ENCODE measurements at places on chromosomes 7 and 10.

- DNase-seq = no peak
Observed at GRCh38 chr7:158378978-158379377, 208.6 kb downstream of the PTPRN2 start.

- no peak for DNase-seq
Observed at GRCh38 chr7:142405122-142405765, 147.4 kb upstream of the PRSS58 start.

GRCh38 chr7:17140406-17140805, 158.0 kb upstream of the AHR start:
- DNase-seq = no peak

- DNase-seq = no peak
Observed at GRCh38 chr10:130339911-130340310, 203.7 kb downstream of the GLRX3 start.

DNA sequence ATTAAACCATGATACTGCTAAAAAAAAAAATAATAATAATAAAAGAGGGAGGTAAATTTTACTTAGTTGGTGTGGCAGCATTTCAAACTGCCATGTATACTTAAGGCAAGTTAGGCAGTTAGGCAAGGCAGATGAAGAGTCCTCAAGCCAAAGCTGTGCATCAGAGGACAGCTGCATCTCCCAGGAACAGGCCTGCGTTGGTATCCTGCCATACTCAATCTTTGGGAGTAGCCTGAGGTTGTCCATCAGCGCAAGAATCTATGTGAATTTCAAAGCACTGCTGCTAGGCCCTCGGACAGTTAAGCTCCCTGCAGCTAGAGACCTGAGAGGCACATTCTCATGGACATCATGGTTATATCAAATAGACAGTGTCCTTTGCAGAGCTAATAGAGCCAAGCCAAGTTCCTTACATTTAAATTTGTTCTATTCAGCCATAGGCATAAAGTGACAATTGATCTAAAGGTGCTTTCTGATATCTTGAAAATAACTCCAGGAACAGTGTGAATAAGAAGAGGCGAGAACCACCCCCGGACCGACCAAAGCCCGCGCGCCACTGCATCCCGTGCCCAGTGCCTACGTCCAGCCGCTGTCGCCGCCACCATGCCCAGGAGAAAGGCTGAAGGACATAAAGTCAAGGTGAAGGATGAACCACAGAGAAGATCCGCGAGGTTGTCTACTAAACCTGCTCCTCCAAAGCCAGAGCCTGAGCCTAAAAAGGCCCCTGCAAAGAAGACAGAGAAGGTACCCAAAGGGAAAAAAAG, 310.6 kb downstream of the SEMA3D start:
- DNase-seq = no peak

GRCh38 chr10:73906524-73907447, 4.1 kb upstream of the PLAU start:
- DNase-seq = peak; percentile 64

GRCh38 chr10:3260066-3260834, 87.7 kb upstream of the PITRM1 start:
- DNase-seq = no peak

DNA sequence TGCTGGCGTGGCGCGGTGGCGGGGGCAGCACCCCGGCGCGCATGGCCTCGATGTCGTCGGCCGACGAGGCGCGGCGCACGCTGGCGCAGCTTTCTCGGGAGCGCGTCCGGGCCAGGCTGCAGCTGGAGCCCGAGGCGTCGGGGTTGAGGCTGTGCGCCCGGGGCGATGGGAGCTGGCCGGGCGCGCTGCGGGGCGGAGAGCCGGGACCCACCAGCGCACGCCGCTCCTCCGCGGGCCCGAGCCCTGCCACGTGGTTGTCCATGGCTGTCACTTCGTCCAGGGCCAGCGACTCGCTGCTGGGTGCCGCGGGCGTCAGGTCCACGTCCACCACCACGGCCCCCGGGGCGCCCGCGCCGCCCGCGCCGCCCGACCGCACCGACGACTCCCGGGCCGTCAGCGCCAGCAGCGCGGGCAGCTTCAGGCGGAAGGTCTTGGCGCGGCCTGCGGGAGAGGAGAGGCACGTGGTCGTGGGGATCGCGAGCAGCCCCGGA, 20.0 kb downstream of the KCNH2 start:
- DNase-seq = no peak

GRCh38 chr7:134515569-134516468, 11.5 kb upstream of the AKR1B10 start:
- peak; percentile 98 for DNase-seq

DNA sequence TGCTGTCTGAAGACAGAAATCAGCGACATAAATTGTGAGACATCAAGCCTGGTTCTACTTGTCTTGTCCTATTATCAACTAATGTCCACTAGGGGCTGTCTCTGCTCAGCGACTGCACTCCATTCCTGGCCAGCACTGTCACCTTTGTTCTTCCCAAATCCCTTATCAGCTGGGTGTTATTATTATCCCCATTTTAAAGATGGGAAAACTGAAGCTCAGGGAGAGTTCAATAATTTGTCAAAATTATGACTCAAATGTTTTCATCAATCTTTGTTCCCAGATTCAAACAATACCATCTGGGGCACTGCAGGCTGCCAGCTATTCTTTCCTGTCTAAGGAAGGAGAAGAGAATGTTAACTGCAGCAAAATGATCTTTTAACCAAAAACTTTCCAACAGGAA, 431.6 kb upstream of the NFE2L3 start:
- peak; percentile 60 for DNase-seq

DNA sequence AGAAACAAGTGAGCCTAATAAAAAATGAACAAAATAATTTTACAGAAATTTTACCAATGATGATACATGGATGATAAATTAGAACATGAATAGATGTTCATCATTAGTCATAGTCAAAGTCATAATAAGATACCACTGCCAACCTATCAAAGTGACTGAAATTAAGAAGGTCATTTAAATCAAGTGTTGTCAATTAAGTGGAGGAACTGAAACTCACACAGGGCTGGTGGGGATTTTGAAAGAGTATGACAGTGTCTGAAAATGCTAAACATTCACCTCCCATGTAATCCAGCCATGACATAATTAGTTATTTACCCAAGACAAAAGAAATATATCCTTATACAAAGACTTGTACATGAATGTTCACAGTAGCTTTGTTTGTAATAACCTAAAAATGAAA, 57.1 kb upstream of the DYNC1I1 start:
- DNase-seq = no peak

- DNase-seq = no peak
Observed at GRCh38 chr7:111516612-111517011, 45.7 kb downstream of the IMMP2L start.

- no peak for DNase-seq
Observed at GRCh38 chr7:47561715-47562446, 20.0 kb downstream of the TNS3 start.

- DNase-seq = no peak
Observed at GRCh38 chr7:96314402-96315124, 7.3 kb downstream of the SLC25A13 start.

GRCh38 chr10:114544045-114544659, 113.9 kb downstream of the ABLIM1 start:
- no peak for DNase-seq

- no peak for DNase-seq
Observed at GRCh38 chr7:47873762-47874161, 74.5 kb downstream of the PKD1L1 start.

DNA sequence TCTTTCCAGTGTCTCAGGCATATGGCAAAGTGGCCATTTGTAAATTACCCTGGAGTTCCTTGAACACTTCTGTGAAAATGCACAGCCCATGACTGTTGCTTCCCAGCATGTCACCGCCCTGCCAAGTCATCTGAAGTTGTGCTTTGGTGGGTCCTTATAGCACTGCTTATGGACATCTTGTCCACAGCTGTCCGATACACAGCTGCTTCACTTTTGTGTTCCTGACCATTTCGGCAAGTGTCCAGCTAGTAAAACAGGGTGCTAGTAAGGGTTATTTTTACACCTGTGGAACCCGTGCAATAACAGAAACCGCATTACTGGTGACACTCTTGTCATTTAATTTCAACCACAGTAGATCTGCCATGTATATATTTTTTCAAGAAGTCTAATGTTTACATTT, 29.7 kb downstream of the PIP4K2A start:
- DNase-seq = no peak

- DNase-seq = no peak
Observed at GRCh38 chr7:92988051-92988450, 129.7 kb downstream of the SAMD9 start.

GRCh38 chr7:157622408-157623205, 285.8 kb downstream of the DNAJB6 start:
- no peak for DNase-seq

- DNase-seq = no peak
Observed at GRCh38 chr10:3950676-3951275, 165.8 kb upstream of the KLF6 start.

DNA sequence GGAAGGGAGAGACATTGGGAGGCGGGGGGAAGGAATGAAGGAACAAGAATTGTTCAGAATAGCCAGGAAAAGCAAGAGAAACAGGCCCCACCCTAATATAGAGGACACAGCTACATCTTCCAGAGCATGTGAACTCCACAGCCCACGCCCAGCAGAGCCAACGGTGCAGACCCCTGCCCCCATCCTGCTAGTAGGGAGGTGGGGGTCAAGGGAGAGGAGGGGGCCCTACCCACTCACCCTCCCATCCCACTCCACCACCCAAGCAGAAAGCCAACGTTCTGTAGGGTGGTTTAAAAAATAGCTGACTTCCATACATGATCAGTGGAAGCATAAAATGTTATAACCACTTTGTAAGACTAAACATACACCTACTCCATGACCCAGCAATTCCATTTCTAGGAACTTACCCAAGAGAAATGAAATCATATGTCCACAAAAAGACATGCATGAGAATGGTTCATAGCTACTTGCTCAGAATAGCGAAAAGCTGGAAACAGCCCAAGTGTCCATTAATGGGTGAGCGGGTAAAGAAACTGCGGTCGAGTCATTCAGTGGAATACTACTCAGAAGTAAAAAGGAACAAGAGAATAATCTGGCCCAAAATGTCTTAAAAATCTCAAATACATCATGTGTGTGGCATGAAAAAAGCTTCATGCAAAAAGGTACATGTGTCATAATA, 31.8 kb downstream of the CTBP2 start:
- no peak for DNase-seq

DNA sequence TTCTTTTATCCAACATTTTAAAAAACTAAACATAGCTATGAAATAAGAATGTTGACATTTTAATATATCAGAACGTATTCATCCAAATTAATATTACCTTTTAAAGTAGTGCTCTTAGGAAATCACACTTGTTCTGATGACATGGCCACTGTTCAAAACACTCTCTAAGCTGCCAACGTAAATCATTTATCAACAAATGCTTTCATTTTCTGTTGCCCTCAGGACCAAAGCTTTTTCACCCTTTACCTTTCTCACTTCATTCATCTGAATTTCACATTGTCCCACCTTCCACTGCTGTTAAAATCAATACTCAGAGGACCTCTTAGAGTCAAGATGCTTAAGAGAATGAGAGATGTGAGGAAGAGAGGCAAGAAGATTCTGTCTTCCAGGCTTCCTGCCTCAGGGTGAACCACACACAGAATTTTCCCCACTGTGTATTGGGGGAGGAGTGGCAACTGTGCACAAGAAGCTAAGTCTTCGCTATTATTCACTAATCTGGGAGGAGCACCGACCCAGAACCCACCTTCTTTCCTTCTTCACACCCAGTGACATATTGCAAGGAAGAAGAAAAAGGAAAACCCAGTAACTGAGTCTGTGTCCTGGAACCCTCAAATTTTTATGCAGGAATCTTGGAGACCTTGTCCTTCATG, 21.0 kb downstream of the HIBADH start:
- DNase-seq = peak; percentile 17

GRCh38 chr7:102323914-102324195, 32.4 kb downstream of the SPDYE6 start:
- DNase-seq = no peak

GRCh38 chr7:137839903-137840779, 6.6 kb downstream of the DGKI start:
- no peak for DNase-seq

DNA sequence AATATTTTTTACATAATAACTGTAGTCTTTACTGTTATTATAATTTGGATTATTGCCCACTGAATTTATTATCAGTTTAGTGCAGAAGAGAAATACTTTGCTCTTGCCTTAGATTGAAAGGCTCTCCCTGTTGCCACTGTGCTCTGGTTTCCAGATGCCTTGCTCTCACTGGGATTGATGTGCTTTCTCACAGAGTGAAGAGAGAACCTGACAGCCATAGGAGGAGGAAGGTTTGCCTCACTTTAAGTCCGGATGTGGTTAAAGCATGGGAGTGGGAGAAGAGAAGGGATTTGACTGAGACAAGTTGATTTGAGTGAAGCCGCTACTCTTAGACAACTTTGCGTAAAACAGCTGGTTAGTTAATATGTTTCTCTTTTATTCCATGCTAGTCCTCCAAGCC, 68.2 kb upstream of the RPA3 start:
- DNase-seq = peak; percentile 45

GRCh38 chr7:50851451-50851850, 68.8 kb upstream of the GRB10 start:
- no peak for DNase-seq

DNA sequence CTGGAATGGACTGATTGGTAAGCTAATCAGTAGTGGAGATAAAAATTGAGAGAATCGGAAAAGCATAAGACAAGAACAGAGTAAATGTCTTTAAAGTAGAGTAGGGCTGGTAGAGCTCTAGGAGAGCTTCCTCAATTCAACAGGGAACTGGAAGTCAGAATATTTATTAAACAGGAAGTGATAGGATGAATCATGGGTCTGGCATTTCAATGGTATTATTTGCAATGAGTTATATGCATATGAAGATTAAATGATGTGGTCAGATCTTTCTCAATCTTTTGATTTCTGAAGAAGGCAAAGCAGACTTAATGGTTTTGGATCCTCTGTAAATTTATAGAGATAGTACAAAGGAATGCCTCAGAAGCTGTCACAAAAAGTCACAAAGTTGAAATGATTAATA, 349.0 kb downstream of the HPSE2 start:
- DNase-seq = no peak

GRCh38 chr10:29811751-29812427, 177.1 kb upstream of the SVIL start:
- DNase-seq = no peak

- no peak for DNase-seq
Observed at GRCh38 chr10:60629332-60629731, 148.9 kb upstream of the CDK1 start.

DNA sequence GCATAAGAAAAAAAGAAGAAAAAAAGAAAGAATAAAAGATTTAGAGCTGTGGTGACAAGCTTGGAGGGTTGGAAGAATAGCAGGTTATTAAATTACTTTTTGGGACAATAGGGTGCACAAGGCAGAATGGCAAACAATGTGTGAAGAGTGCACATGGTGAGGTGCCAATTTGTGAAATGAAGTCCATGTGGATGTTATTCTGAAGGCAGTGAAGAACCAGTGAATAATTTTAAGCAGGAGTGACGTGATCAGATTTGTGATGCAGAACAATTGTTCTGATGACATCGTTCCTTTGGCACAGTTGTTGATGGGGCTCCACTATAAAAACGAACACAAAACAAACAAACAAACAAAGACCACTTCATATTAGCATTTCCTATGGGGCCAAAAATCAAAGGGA, 700.3 kb downstream of the NRG3 start:
- DNase-seq = no peak
